ENCODE measurements at places on chromosomes 16 and 17.

GRCh38 chr16:65244787-65245186, 122.9 kb upstream of the CDH11 start:
- no peak for DNase-seq

DNA sequence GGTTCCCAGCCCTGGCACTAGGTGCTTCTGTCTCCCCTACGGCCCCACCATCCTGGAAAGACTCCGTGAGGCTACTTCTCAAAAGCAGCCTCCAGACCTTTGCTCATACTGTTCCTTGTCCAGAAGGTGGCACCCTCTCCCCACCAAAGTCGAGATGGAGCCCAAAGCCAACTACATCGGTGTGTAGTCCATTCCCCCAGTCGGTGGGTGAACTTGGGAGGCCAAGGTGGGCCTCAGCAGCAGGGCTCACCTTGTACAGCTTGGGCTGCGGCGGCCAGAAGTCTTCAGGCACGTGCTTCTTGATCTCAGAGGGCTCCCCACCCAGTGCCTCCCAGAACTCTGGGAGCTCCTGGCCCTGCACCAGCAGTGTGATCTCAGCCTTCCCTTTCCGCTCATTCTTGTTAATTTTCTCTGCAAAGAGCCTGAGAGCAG, 10.2 kb downstream of the FLII start:
- no peak for DNase-seq

DNA sequence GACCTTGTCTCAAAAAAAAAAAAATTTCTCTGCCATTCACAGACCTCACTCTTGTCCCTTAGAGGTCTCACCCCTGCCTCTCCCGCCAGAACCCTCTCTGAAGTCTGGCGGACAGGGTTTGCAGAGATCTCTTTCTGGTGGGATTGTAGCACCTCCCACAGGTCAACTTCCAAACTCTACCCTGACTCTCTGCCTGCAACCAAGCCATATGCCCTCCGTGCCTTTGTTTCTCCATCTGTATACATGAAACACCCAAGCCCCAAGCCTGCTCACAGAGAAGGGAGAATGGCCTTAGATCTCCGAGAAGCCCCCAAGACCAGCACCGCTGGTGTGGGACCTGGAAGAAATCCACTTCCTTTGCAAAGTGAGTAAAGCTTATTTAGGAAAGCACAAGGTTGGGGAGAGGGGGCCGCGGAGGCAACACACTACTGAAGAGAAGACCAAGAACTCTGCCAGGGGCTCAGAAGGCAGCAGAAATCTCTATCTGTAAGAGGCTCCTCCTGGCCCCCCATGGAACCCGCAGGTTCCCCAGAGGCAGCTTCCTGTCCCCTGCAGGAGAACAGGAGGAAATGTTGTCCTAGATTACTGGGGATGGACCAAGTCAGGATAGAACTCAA, 219.9 kb downstream of the C16orf78 start:
- no peak for DNase-seq

GRCh38 chr16:4016005-4016352, 100.3 kb downstream of the ADCY9 start:
- DNase-seq: no peak

- DNase-seq: no peak
Observed at GRCh38 chr17:77196251-77196650, 55.5 kb downstream of the SEC14L1 start.

- no peak for DNase-seq
Observed at GRCh38 chr17:15086776-15087295, 178.3 kb downstream of the PMP22 start.

GRCh38 chr17:75902406-75902805, 2.3 kb downstream of the MRPL38 start:
- no peak for DNase-seq

GRCh38 chr17:70119983-70120382, 45.0 kb downstream of the KCNJ16 start:
- no peak for DNase-seq

- peak; percentile 88 for DNase-seq
Observed at GRCh38 chr16:20900299-20901067, at the start of the genes DCUN1D3 and LYRM1. DCUN1D3 (minus strand) TSS chr16:20900358; CDS start chr16:20862538, 37,820 bp downstream. LYRM1 (plus strand) TSS chr16:20900771; CDS start chr16:20915556, 14,785 bp downstream.

DNA sequence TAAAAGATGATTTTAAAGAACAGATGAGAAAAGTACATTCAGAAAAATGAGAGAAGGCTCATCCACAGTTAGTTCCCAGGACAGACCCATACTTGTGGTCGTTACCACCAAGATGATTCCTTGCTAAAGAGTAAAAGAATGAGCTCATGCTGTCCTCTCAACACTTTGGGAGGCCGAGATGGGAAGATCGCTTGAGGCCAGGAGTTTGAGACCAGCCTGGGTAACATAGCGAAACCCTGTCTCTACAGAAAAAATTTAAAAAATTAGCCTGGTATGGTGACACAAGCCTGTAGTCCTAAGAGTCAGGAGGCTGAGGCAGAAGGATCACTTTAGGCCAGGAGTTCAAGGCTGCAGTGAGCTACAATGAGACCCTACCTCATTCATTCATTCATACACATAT, 60.7 kb upstream of the CNEP1R1 start:
- DNase-seq: no peak

DNA sequence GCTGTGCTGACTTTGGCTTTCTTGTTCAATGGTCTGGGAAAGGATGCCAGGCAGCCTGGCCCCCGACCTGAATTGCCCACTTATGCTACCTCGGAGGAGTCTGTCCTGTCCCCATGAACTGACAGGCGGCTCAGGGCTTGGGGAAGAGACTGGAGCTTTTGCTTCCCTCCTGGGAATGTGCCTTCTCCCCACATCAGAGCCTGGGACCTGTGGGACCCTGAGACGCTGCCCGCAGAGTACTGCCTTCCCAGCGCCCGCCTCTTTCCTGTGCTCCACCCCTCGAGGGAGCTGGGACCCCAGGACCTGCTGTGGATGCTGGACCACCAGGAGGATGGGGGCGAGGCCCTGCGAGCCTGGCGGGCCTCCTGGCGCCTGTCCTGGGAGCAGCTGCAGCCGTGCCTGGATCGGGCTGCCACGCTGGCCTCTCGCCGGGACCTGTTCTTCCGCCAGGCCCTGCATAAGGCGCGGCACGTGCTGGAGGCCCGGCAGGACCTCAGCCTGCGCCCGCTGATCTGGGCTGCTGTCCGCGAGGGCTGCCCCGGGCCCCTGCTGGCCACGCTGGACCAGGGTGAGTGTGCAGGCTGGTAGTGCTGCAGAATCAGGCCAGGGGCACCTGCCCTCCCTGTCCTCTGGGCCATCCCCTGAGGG, 18.5 kb downstream of the FCSK start:
- no peak for DNase-seq

DNA sequence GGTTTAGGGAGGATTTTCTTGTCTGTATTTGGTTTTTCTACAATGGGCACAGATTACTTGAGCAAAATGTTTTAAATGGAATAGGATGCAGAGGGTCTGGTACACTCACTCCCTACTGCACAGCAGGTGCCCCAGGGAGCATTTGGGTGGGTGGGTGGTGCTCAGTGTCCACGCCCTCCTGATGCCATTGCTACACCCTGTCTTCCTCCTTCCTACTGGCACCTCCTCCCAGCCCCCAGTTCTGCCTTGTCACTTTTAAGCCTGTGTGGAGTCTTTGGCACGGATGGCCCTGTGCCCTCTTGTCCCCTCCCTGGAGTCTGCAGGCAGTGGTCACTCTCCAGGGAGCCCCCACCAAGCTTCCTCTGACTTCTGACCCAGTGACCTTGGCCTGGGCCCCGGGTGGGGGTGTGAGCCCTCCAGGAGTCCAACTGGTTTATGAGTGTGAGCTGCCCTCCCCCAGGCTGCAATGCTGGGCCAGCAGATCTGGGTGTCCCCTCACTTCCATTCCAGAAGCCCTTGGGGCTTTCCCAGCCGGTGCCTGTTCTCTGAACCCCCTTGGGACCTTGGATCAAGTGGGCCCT, 15.5 kb downstream of the LLGL2 start:
- DNase-seq: no peak

DNA sequence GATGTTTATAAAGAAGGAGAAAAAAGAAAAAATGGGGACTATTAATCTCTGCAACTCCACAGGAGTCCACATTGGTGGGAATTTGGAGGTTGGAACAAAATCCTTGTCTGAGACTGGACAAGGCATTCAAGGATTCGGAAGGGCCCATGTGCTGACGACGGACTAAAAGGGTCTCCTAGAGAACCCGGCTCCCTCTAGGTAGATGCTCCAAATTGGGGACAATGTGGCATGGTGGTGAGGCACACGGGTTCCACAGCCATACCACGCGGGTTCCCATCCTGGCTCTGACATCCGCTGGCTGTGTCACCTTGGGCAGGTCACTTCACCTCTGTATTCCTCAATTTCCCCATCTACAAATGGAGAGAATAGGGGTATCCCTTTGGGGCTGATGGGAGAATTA, 227.4 kb downstream of the C16orf78 start:
- DNase-seq: no peak

GRCh38 chr17:55005520-55005919, 37.0 kb downstream of the STXBP4 start:
- DNase-seq: no peak

- no peak for DNase-seq
Observed at GRCh38 chr16:11452298-11452697, 107.0 kb downstream of the RMI2 start.

- no peak for DNase-seq
Observed at GRCh38 chr17:37661400-37662014, 18.3 kb upstream of the DDX52 start.

- DNase-seq: no peak
Observed at GRCh38 chr17:56478836-56479447, 114.6 kb upstream of the NOG start.

DNA sequence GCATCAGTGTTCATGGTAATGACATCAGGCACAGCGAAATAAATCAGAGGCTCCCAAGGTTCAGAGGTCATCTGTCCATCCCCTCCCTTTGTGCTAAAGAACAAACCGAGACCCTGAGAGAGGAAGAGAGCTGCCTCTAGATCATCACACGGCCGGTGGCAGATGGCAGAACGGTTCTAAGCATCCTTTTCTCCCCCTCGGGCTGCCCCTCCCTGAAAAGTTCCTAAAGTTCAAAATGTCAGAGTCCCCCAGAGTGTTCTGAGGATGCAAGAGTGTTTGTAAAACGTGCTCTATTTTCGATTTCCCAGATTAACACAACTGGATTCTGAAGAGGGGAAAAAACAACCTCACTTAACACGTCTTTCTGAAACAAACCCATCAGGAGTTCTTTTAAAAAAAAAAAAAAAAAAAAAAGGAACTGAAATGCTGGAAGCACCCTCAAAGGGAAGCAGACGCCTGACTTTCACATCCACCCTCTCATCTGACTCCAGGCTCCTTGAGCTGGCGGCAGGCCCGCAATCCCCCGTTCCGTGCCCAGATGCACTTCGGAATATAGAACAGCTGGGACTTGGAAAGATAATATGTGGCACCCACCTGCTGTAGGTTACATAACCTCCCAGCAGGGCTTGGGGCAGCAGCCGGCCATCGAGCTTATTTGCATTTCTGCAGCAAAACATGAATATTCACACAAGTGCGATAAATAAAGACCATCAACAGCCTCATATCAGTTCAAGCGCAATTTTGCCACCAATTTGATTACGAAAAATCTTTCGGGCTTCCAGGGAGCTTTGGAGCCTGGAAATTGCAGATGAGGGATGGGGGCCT, 115.5 kb upstream of the SMURF2 start:
- DNase-seq: no peak

Measured in stimulated activated CD8-positive, alpha-beta memory T cell treated with anti-CD3 and anti-CD28 coated beads, Interleukin-7, amount 100 ng/mL, for 48 hours (primary cell).